ENCODE measurements at places on chromosomes 13 and 19.

GRCh38 chr13:23357349-23357748 is 76.2 kb downstream of the SACS start:
- DNase-seq: no peak

- DNase-seq: no peak
These were observed 19.7 kb downstream of the RANBP3 start for GRCh38 chr19:5958074-5958850.

GRCh38 chr19:40610396-40611064 is 9.4 kb downstream of the LTBP4 start:
- DNase-seq: no peak

DNA sequence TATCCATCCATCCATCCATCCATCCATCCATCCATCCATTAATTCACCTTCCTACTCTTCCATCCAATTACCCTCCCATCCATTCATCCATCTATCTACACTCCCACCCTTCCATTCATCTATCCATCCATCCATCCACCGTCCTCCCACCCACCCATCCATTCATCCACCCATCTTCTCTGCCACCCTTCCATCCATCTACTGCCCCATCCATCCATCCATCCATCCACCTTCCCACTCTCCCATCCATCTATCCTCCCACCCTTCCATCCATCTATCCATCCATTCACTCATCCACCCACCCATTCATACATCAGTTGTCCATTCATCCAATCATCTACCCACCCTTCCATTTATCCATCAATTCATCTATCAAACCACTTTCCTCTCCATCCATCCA is 54.3 kb downstream of the NWD1 start:
- no peak for DNase-seq
